ENCODE measurements at places on chromosomes 11 and 22.

- DNase-seq, result no peak
Observed at GRCh38 chr11:112368381-112368780, 107.7 kb upstream of the PLET1 start.

- no peak for DNase-seq
Observed at GRCh38 chr11:538431-539051, 1.2 kb downstream of the LRRC56 start.

DNA sequence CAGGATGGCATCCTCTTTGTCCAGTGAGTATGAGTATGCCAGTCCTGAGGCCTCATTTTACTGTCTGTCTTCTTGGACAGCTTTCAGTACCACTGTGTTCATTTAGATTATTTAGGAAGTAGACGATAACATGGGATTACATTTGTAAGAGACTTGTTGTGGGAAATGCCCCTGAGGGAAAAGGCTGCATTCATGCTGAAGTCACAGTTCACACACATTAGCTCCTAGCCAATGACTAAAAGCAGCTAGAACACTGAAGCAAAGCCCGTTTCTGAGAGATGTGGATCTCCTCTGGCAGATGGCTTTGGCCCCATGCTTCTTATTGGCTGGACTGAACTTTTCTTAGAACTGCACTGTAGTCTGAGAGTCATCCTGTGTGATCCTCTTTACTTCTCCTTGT is 242.4 kb downstream of the FAM76B start:
- no peak for DNase-seq

GRCh38 chr11:44313761-44314489 is 4.0 kb upstream of the ALX4 start:
- no peak for DNase-seq

DNA sequence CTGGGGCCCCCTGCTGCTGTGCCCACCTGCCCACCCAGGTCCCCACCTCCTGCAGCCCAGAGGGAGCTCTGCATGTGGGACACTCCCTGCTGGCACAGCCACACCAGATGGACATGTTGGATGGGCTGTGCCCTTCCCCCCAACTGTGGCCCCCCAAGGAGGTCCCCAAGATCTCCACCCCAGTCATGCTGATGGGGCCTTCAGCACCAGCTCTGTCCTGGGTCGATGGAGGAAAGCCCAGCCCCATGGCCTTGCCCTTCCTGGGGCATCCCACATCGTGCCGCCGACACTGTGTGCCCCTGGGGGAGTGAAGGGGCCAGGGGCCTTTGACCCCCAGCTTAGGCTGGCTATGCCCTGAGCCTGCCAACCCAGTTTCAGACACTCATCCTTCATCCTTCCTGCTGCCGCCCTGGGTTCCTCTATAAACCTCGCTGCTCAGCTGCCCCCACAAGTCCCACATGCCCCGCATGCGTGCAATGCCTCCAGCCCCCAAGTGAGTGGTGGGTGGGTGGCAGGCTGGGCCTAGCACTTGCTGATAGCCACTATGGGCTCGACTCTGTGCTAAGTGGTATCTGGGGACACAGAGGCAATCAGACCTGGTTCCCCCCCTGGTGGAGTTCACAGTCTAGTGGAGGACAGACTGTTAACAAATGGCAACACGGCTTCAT is 3.9 kb upstream of the DPP3 start:
- no peak for DNase-seq

- no peak for DNase-seq
Observed at GRCh38 chr11:121059605-121060004, 35.7 kb downstream of the TBCEL start.

DNA sequence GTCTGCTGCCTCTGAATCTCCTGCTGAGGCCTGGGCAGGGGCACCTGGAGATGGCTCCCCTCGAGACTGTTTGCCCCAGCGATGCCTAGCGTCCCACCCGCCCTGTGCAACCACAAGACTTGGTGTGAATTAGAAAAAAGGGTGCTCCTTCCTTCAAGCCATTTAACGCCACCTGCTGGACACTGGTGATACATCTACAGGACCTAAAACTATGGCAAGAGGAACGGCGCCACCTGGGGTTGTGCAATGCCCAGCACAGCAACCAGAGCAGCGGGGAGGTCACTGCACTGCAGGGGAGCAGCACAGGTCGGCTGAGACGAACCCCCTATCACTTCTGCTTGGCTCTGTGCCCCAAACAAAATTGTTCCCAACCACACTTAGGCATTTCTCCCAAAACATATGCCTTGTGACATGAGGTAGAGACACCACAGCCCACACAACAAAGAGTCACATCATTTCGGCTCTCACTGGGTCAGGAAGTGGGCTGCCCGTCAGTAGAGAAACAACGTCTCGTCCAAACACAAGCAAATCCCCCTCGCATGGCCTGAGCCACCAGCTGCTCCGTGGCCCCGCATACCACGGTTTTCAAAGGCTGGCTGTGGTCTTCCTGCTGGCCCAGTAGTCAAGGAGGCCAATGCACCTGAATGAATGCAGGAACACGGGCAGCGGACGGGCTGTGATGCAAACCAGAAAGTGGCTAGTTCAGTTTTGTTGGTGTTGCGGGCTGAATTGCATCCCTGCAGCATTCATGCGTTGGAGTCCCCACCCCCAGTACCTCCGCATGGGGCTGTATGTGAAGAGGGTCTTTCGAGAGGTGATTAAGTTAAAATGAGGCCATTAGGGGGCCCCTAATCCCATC is 171.9 kb downstream of the SHANK2 start:
- DNase-seq, result peak; percentile 54

DNA sequence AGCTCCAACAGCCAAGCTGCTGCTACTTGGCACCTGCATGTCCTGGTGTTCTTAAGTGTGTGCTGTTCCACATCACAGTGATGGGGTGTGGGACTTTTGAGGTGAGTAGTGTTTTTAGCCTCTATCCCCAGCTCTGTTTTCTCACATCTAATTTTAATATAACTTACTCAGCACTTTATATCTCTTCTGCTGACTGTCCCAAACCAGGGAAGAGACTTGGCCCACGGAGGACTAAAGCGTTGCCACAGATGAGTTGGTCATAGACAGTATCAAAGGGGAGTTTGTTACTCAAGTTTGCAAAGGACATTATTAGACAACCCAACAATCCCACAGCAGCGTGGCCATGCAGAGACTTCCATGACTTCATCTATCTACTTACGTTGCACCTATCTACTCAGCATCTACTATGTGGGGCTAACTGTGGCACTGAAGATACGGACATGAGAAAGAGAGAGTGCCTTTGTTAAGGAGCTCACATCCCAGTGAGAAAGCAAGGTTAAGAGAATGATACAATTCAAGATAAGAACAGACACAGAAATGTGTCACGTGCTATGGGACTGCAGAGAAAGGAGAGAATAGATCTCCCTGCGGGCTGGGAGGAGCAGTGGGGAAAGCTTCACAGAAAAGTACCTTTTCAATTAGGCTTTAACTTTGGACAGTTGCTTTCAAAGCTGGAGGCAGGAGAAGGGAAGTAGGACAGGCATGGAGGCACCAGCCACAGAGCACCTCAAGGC is 82.4 kb downstream of the ME3 start:
- DNase-seq, result no peak

GRCh38 chr22:29979777-29980321 is 96.9 kb downstream of the MTMR3 start:
- DNase-seq, result no peak

GRCh38 chr11:14583252-14584034 is 60.2 kb upstream of the PDE3B start:
- DNase-seq, result no peak

DNA sequence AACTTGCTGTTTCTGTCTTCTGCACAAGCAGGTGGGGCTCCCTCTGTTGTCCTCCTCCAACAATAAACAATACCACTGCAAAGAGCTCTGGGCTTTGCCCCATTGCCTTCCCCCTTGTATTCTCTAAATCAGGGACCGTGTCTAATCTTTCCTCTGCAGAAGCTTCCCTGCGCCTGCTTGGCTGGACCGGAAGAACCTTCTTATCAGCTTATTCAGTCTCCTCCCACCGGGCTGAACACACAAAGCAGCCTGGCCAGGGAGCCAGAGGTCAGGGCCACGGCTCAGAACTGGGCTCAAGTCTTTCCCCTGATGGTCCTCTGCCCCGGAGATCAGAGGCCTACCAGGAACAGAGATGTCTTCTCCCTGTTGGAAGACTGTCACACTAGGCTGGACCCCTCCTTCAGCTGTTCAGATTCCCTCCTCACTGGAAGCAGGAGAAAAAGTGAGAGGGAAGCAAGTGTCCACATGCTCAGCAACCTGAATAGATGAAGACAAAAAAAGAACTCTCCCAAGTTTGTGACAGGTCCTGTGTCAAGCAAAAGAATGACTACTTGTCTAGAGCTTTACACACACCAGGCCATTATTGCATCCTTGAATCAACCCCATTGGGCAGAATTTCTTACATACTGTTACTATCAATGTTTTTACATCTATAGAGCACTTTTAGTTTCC is 63.7 kb downstream of the RAB30 start:
- no peak for DNase-seq

GRCh38 chr11:62050716-62051115 is 73.1 kb upstream of the INCENP start:
- no peak for DNase-seq

- DNase-seq, result no peak
Observed at GRCh38 chr11:47558695-47559094, 5.8 kb upstream of the CELF1 start.

DNA sequence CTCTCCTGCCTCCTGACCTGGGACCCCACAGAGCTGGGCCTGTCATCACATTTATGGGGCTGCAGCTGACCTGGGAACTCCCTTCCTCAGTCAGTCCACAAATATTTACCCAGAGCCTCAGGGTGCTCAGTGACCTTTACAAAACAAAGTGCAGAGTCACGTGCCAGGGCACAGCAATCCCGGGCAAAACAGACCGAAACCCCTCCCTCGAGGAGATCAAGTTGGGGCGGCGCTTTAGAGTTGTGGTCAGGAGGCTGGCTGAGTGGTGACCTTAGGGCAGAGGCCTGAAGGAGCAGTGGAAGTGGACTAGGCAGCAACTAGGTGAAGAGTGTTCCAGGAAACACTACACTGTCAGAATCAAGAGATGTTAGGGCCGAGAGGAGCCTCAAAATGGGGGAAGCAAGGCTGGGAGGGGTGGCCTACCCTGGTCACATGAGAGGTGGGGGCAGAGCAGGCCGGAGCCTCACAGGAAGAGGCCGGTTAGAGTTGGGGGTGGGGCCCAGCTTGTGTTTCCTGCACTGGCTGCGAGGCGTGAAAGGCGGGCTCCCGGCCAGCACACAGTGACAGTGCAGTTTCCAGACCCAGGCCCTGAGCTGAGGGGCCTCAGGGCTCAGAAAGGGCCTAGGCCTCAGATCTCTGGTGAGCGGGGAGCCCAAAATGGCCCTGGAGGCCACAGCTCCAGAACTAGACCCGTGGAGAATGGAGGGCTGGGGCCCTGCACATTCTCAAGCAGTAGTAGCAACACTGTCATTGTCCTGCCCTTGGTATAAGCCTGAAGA is 3.7 kb upstream of the NEAT1 start:
- DNase-seq, result peak; percentile 90

All from SW 1271 (cell line).